ENCODE measurements at places on chromosomes 7 and 10. TPM values are rescaled to one million over a fixed set of nuclear protein-coding genes. Genes with fewer than 3 reads are reported as not detected.
A peak's percentile ranks its signal among the peaks of the same experiment; 100 is the strongest.

GRCh38 chr10:71015674-71016073 lies 127.3 kb upstream of the PCBD1 start:
- DNase-seq: no peak

The AFAP1L2 gene
- 40.4 TPM for polyA plus RNA-seq

DNA sequence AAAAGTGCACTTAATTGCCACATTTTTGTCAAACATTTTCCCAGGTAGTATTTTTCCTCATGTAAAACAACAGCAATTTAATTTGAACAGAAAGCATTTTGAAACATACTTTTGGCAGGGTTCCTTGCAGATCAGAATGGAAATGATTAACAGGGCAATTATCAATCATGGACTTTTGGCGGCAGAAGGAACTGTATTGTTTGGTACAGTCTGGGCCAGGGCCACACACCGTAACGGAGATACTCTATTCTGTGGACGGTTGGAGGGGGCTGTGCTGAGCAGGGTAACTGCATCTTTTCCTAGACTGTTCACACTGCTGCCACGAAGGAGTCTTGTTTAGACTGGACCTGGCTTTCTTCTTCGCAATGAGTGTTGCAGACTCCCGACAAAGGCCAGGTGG lies 62.3 kb downstream of the EGFR start:
- no peak for DNase-seq

The ZNF438 gene
- 1.7 TPM for polyA plus RNA-seq

GRCh38 chr7:158684329-158684728 lies 20.3 kb downstream of the NCAPG2 start:
- no peak for DNase-seq

DNA sequence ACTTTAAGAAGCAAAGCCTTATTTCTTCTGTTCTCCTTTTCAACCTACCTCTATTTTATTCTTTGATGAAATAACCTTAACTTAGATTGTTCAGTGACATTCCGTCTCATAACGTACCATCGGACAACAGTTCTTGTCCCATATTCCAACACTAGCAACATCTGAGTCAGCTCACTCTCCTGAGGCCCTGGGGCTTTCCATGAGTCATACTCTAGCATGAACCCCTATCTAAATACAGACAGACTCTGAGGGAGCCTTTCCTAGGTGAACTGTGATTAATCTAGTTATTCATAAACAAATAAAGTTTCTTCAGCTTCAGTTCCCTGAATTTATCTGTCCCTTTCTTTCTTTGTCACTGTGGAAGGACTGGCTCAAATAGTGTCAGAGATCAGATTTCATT lies 168.7 kb upstream of the LYZL1 start:
- peak; percentile 84 for DNase-seq
